Muscle of leg (tissue), 16 donors: ENCODE measurements at places on chromosomes 4 and X.
A peak's percentile ranks its signal among the peaks of the same experiment; 100 is the strongest.

GRCh38 chrX:11899091-11899490 lies 141.1 kb downstream of the MSL3 start:
- H3K4me3 ChIP-seq: no peak overlapping the region
- H3K4me1 ChIP-seq: no peaks in the 10 kb centered on the region

- H3K27me3 ChIP-seq: peaks cover 4% of the 10 kb centered on the region
- DNase-seq: no peak
- peaks cover 14% of the 10 kb centered on the region for H3K4me1 ChIP-seq
- peak overlapping the region; percentile 64 for H3K4me3 ChIP-seq
These were observed 2.5 kb downstream of the PDGFC start for GRCh38 chr4:156969101-156969500.

GRCh38 chr4:88163336-88163735 lies 4.9 kb upstream of the ABCG2 start:
- no peaks in the 10 kb centered on the region for H3K36me3 ChIP-seq
- H3K4me3 ChIP-seq: no peak overlapping the region
- H3K27me3 ChIP-seq: peaks cover 1% of the 10 kb centered on the region
- H3K4me1 ChIP-seq: peaks cover 10% of the 10 kb centered on the region

- H3K27me3 ChIP-seq: no peaks in the 10 kb centered on the region
- H3K36me3 ChIP-seq: no peaks in the 10 kb centered on the region
- H3K4me3 ChIP-seq: no peak overlapping the region
- no peak for DNase-seq
- H3K4me1 ChIP-seq: no peaks in the 10 kb centered on the region
These were observed 28.7 kb upstream of the FAT1 start for GRCh38 chr4:186752325-186752724.

DNA sequence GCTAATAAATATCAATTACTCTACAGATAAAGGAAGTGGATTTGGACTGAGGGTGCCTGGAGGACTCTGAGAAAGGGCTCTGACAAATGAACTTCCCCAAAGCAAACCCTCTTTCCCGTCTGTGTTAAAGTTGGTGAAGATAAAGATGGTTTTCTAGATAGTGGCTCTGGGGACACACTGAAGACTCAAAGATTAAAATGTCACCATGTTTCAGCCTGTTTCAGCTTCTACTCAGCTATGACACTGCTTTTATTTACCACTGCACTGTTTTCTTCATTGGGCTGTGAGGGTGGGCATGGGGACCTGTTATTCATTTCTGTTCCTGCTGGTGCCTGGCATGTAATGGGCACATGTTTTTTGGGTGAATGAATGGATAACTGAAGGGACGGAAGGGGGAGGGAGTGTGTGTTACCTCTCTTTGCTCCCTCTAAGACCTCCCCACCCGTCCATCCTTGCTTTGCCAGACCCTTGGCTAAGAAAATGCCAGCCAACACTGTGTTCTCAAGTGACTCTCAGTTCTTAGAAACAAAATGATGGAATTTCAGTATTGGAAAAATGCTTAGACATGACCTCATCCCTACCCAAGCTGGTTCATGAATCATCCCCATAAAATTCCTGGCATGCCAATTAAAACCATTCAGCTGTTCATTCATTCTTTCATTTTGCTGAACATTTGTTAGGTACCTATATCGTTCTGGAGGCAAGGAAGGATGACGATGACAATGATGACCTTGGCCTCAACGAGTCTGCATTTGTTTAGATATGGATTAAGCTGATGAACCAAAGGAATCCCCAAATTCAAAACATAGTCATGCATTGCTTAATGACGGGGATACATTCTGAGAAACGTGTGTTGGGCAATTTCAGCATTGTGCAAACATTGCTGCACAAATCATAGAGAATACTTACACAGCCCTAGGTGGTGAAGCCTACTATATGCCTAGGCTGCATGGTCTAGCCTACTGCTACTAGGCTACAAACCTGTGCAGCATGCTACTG lies 13.4 kb upstream of the STK32B start:
- peak; percentile 78 for DNase-seq
- H3K36me3 ChIP-seq: no peaks in the 10 kb centered on the region
- peak overlapping the region; percentile 21 for H3K27ac ChIP-seq
- peaks cover 66% of the 10 kb centered on the region for H3K4me1 ChIP-seq
- H3K4me3 ChIP-seq: no peak overlapping the region

DNA sequence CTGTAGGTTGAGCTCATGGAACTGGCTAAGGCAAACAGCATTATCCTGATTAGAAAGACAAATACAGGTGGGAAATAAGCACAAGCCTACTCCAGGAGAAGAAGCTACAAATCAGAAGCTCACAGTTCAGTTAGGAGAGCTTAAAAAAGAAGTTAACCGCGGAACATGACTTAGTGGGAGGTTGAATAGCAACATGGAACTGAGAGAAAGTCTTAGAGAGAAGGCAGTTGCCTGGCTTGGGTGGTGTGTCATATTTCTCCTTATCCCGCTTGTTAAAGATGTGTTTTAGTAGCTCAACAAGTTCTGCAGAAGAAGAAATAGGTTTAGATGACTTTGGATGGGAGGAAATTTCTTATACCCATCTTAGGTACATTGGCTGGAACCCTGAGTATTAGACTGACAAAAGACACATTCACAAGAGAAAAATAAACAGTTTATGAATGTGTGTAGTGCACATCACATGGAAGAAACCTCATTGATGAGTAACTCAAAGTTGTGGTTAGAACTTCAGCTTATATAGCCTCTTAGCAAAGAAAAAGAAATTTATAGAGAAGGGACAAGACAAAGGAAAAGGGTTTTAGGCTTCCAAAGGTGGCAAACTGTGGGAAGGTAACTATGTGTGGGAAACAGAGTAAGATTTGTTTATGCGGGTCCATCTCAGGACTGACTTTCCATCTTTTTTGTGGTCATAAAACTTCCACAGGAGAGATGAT lies 37.4 kb upstream of the RXFP1 start:
- no peak for DNase-seq
- no peaks in the 10 kb centered on the region for H3K4me1 ChIP-seq
- H3K27ac ChIP-seq: no peak overlapping the region
- no peak overlapping the region for H3K4me3 ChIP-seq
- H3K36me3 ChIP-seq: no peaks in the 10 kb centered on the region

DNA sequence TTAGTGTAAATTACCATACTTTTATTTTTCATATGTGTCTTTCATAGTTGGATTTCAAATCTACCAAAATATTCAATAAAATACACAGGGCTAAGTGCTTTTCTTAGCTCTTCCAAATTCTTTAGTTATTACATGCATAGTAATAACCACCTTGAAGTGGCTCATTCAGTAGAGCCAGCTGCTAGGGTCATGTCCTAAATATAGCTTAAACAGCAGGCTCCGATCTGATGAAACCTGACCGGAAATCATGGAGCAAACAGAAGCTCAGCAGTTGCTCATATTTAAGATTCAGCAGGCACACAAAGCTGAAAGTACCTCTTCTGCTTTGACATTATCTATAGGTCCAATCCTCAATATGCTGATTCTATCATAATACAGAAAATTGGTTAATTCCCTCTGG lies 1470.4 kb downstream of the ADGRL3 start:
- peak; percentile 83 for DNase-seq
- H3K4me1 ChIP-seq: no peaks in the 10 kb centered on the region
- H3K27ac ChIP-seq: peak overlapping the region; percentile 29
- no peaks in the 10 kb centered on the region for H3K36me3 ChIP-seq
- H3K4me3 ChIP-seq: no peak overlapping the region

DNA sequence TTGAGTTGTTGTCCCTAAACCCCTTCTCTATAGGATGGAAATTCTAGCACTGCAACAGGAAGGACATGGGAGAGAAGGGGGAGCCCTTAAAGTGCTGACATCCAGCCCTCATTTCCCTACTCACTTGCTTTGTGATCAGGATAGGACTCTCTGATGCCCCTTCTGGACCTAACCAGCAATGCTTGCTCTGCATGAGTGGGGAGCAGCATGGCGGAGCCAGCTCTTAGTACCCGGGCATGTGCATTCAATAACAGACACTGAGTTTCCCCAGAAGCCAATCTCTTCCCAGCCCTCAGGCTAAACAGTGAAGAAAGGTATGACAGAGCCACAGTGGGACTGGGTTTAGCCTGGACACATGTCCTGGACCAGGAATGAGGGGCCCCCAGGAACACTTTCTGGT lies 14.0 kb downstream of the SOD3 start:
- DNase-seq: no peak
- H3K27me3 ChIP-seq: peaks cover 3% of the 10 kb centered on the region
- peaks cover 8% of the 10 kb centered on the region for H3K36me3 ChIP-seq
- H3K4me3 ChIP-seq: no peak overlapping the region
- H3K4me1 ChIP-seq: no peaks in the 10 kb centered on the region
- no peak overlapping the region for H3K27ac ChIP-seq

DNA sequence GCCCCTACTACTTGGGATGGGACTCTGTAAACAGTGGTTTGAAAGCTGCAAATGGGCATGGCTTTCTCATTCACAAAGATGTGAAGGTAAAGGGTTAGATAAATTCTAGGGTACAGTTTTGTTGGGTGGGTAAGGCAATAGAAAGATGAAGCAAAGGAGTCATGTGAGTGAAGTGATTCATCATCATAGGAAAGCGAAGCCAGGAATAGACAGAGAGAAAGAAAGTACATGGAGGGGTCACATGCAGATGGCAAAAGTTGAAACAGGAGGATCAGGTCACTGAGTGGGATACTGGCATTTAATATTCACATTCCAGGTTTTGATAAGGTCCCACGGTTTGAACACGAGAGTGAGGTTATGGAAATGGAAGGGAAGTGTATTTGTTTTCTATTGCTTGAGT lies 8.2 kb upstream of the ABCG2 start:
- H3K4me1 ChIP-seq: peaks cover 4% of the 10 kb centered on the region
- H3K36me3 ChIP-seq: no peaks in the 10 kb centered on the region
- DNase-seq: no peak
- H3K27me3 ChIP-seq: no peaks in the 10 kb centered on the region
- no peak overlapping the region for H3K4me3 ChIP-seq

GRCh38 chrX:123263270-123263669 lies 79.2 kb downstream of the GRIA3 start:
- no peak overlapping the region for H3K4me3 ChIP-seq
- H3K27ac ChIP-seq: no peak overlapping the region
- DNase-seq: no peak
- no peaks in the 10 kb centered on the region for H3K4me1 ChIP-seq

GRCh38 chr4:17780501-17781299 lies 721 bp downstream of the FAM184B start:
- peaks cover 19% of the 10 kb centered on the region for H3K4me1 ChIP-seq
- no peak for DNase-seq
- H3K27ac ChIP-seq: no peak overlapping the region
- H3K36me3 ChIP-seq: no peaks in the 10 kb centered on the region
- H3K27me3 ChIP-seq: peaks cover 29% of the 10 kb centered on the region
- peak overlapping the region; percentile 45 for H3K4me3 ChIP-seq

GRCh38 chrX:94850811-94851210 lies 1176.8 kb downstream of the FAM133A start:
- H3K4me3 ChIP-seq: no peak overlapping the region
- H3K4me1 ChIP-seq: no peaks in the 10 kb centered on the region
- H3K27me3 ChIP-seq: no peaks in the 10 kb centered on the region
- no peaks in the 10 kb centered on the region for H3K36me3 ChIP-seq
- peak; percentile 84 for DNase-seq

DNA sequence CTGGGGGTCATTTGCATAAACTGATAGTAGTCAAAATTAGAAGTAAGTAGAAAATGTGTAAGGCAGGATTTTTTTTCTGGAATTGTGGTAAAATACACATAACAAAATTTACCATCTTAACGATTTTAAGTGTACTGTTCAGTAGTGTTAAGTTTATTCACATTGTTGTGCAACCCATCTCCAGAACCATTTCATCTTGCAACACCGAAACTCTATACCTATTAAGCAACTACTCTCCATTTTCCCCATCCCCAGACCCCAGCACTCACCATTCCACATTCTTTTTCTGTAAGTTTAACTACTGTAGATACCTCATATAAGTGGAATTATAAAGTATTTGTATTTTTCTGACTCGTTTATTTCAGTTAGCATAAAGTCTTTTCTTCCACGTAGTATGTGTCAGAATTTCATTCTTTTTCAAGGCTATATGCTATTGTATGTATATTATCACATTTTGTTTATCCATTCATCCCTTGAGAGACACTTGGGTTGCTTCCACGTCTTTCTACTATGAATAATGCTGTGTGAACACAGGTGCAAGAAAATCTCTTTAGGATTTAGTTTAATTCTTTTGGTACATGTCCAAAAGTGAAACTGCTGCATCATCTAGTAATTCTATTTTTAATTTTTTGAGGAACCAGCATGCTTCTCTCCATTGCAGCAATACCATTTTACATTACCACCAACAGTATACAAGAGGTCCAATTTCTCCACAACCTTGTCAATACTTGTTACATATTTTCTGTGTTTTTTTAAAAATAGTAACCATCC lies 39.1 kb upstream of the NSUN7 start:
- H3K4me3 ChIP-seq: no peak overlapping the region
- H3K27ac ChIP-seq: no peak overlapping the region
- peak; percentile 50 for DNase-seq
- H3K4me1 ChIP-seq: no peaks in the 10 kb centered on the region
- H3K27me3 ChIP-seq: no peaks in the 10 kb centered on the region

- no peaks in the 10 kb centered on the region for H3K27me3 ChIP-seq
- peak overlapping the region; percentile 24 for H3K27ac ChIP-seq
- no peaks in the 10 kb centered on the region for H3K36me3 ChIP-seq
- H3K4me1 ChIP-seq: peaks cover 10% of the 10 kb centered on the region
- no peak overlapping the region for H3K4me3 ChIP-seq
- peak; percentile 87 for DNase-seq
These were observed 3.0 kb downstream of the ATP8A1 start for GRCh38 chr4:42653626-42654560.

DNA sequence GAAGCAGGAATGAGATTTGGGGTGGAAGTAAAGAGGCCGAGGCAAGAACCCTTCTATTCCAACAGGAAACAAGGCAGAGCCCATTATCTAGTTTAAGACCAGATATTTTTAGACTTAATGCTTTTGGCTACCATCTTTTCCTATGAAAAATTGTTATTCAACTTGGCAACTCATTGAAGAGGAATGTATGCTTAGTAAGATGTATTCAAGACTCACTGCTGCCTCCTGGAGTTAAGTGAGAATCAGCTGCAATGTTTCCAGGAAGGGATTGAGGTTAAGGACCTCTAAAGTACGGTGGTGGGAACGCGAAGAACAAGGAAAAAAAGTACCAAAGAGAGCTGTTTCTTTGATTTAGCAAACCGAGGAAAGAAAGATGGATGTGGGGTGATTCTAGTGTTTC lies 89.1 kb downstream of the RAPGEF2 start:
- no peaks in the 10 kb centered on the region for H3K4me1 ChIP-seq
- H3K4me3 ChIP-seq: no peak overlapping the region
- H3K27me3 ChIP-seq: no peaks in the 10 kb centered on the region
- H3K36me3 ChIP-seq: no peaks in the 10 kb centered on the region
- H3K27ac ChIP-seq: no peak overlapping the region
- DNase-seq: no peak

DNA sequence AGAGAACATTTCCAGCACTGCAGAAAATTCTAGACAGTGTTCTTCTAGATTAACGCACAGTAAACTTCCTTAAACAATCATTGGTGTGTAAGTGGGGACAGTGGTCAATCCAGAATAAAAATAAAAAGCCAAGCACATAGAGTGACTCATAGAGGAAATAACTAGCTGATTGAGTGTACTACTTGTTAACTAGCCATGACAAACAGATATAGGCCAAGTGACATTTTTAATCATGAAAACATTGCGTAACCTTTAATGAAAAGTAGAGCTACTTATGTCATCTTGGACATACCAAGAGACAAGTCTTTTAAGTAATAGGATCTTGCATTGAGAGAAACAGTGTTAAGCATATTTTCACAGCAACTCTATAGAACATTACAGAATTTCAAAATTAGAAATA lies 233.9 kb upstream of the MAB21L2 start:
- H3K4me1 ChIP-seq: no peaks in the 10 kb centered on the region
- no peaks in the 10 kb centered on the region for H3K27me3 ChIP-seq
- H3K36me3 ChIP-seq: no peaks in the 10 kb centered on the region
- H3K27ac ChIP-seq: no peak overlapping the region
